RCC 7860 (cell line): ENCODE measurements at places on chromosomes 11 and 22.

- no peak for DNase-seq
Measured at GRCh38 chr11:14331476-14332136, 27.4 kb downstream of the RRAS2 start.

DNA sequence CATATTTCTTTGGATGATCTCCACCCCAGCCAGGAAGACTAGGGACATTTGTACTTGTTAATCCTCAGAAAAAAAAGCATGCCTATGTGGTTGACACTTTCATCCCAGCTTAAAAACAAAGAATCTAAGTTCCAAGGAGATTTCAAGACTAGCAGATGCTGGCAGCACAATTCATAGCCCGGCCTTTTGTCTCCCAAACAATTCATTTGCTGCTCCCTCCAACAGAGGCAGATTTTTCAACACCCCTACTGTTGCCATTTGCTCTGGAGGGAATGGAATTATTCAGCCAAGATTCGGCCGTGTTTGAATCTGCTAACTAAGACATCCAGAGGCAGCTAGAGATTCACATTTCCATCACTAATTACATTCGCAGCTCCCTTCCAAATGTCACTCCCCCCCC, 15.3 kb downstream of the P2RX3 start:
- no peak for DNase-seq

DNA sequence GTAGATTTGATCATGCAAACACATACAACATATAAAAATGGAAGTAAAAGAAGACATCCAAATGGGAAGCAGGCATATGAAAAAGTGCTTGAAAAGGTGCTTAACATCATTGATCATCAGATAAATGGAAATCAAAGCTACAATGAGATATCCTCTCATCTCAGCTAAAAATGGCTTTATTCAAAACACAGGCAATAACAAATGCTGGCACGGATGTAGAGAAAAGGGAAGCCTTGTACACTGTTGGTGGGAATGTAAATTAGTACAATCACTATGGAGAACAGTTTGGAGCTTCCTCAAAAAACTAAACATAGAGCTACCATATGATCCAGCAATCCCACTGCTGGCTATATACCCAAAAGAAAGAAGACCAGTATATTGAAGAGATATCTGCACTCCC, 549 bp upstream of the TCN1 start:
- DNase-seq: no peak

DNA sequence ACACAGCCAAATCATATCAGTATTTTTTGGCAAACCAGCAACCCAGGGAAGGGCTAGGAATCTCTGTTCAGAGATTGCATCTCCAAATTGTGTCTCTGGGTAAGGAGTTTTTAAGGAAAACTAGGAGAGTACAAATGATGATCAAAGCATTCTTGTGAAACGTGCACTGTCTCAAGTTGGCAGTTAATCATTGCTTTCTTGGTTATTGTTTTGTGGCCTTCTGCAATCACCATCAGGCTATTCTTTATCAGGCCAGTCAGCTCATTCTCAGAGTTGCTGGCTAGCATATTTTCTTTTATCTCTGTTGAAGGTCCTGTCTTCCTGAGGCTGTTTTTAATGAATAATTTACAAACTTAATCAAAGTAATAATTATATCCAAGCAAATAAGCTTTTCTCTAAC, 129.1 kb upstream of the CCDC179 start:
- DNase-seq: no peak

GRCh38 chr11:86737737-86738136, 62.6 kb upstream of the PRSS23 start:
- DNase-seq: no peak

GRCh38 chr11:102882389-102883024, 7.7 kb upstream of the MMP12 start:
- DNase-seq: peak; percentile 34

GRCh38 chr11:112584672-112585071, 324.0 kb upstream of the PLET1 start:
- DNase-seq: no peak

DNA sequence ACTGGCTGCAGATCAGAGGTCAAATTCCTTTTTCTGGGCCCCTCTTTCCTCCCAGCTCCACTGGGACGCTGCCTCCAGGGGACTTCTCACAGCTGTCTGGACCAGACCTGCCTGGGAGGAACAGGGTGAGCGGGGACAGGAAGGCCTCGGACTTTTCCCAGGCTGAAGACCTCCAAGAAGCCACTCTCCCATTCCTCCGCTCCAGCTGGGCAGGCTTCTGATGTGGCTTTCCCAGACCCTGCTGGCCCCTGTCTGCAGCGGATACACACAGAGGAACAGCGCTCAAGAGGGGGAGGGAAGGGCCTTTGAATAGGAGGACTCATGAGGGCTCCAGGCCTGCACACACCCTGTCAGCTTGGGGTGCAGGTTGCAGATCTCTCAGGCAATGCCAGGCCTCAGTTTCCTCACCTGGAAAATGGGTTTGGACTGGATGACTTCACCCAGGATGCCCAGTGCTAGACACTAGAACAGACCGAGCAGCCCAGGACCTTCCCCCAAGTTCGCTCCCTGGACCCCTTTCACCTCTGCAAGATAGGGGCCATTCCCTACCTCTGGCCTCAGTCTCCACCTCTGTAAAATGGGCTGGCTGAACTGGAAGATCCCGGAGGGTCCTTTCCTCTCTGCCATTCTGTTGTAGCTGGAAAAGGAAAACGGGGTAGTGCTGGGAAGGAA, 36.6 kb downstream of the MB start:
- no peak for DNase-seq

DNA sequence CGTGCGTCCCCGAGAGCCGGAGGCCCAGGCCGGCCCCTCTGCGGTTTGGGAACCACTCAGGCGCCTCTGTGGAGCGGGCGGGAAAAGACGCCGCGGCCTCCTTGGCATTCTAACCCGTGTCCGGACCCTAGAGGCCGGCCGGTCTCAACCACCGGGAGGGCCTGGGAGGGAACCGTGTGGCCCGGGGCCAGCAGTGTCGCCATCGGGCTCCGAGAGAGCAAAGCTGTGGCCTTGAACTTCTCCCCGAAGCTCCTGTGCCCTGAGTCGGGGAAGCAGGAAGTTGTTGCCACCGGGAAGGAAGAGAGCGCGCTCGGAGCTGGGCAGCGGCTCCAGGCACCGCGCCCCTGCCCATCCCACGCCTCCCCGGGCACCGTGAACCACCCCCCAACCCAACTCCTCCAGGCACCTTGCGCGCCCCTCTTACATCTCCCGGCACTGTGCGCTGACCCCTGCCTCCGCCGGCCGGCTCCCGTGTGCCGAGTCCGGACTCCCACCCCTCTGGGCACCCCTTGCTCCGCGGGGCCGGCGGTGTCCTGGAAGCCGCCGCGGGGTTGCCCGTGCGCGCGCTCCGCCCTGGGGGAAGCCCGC, 80.0 kb upstream of the PPARA start:
- DNase-seq: no peak

DNA sequence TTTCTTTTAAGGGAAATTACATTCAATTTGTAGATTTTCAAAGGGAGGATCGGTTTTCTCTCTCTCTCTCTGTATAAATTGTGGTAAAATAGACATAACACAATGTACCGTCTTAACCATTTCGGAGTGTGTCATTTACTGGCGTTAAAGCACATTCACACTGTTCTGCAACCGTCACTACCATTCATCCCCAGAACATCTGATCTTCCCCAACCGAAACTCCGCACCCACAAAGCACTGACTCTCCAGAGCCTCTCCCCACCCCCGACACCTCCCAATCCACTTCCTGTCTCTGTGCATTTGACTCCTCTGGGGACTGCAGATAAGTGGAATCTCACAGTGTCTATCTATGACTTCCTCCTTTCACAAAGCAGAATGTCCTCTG, 15.9 kb upstream of the GRAMD4 start:
- no peak for DNase-seq

GRCh38 chr11:118434553-118435289, 1.6 kb upstream of the KMT2A start:
- DNase-seq: no peak

DNA sequence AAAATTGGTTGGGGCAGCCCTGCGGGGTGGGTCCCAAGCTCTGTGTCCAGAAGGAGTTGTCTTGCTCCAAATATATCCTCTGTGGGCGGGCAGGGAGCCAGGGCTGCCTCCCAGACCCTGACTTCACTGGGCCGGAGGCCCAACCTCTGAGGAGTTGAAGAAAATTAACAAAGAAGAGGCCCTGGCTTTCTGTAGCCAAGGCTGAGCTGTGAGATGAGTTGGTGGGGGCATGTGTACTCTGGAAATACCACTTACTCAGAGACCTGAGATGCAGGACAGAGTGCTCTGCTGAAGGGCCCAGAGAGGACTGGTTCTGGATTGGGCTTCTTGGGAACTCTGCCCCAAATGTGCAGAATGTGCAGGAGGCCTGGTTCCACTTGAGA, 96.3 kb downstream of the SWAP70 start:
- peak; percentile 51 for DNase-seq

- DNase-seq: no peak
Measured at GRCh38 chr11:30313580-30313979, 9.3 kb upstream of the ARL14EP start.

GRCh38 chr22:24703101-24703500, 71.4 kb downstream of the PIWIL3 start:
- DNase-seq: no peak
